ENCODE measurements at places on chromosomes 2 and 18.

GRCh38 chr2:38375696-38376345 is 1.3 kb downstream of the ATL2 start:
- no peak for DNase-seq

- no peak for DNase-seq
These were observed 30.0 kb downstream of the EN1 start for GRCh38 chr2:118817469-118817868.

- no peak for DNase-seq
These were observed 35.0 kb downstream of the TEX51 start for GRCh38 chr2:126933711-126934091.

- DNase-seq = no peak
These were observed 36.5 kb downstream of the DTNA start for GRCh38 chr18:34746614-34747013.

DNA sequence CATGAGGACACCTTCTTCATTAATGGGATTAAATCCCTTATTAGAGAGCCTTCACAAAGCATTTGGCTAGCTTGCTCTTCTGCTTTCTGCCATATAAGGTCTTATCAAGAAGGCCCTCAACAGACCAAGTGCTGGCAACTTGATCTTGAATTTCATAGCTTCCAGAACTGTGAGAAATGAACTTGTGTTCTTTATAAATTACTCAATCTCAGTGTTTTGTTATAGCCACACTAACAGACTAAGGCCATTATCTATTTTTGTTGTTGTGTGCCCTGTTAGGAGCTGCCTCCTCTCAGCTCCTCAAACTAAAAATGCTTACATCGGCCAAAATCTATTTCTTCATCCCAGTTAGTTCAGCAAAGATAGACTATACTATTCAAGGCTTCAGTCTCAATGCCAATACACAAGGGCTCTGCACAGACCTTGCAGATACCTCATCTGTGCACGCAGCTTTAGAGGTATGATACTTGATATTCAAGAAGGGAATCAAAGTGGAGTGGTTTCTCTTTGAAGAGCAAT is 182.9 kb downstream of the GPD2 start:
- no peak for DNase-seq

DNA sequence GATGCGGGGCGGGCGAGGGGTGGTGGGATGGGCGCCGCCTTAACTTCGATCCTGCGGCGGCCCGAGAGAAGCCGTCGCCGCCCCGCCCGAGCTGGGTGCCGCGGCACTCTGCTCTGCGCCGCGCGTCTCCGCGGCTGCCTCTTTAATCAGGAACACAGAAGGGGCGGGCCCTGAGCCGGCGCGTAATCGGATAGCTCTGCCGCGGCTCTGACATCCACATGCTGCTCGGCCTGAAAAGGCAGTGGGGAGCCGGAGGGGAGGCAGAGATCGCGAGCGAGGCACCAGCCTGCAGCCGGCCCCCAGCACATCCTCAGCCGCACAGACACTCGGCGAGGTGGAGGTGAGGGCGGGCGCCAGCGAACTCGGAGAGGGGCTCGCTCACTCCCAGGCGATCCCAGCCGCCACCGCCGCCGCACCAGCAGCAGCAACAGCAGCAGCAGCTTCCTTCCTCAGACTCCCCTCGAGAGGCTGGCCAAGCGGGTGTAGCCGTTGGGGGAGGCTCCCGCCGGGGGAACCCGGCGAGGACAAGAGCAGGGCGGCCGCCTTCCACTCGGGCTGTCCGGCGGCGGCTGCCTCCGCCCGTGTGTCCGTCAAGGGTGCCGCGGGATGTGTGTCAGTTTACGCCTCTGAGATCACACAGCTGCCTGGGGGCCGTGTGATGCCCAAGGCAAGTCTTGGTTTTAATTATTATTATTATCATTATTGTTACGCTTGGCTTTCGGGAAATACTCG is at the start of gene NRP2:
NRP2 (plus strand) TSS at position 263 of the 732 bp plus-strand sequence. CDS start 790 bp downstream, outside the sequence.
- no peak for DNase-seq

GRCh38 chr2:26292646-26293045 is 47.9 kb downstream of the HADHB start:
- DNase-seq = no peak

GRCh38 chr18:78627551-78628346 is 351.9 kb upstream of the SALL3 start:
- no peak for DNase-seq

DNA sequence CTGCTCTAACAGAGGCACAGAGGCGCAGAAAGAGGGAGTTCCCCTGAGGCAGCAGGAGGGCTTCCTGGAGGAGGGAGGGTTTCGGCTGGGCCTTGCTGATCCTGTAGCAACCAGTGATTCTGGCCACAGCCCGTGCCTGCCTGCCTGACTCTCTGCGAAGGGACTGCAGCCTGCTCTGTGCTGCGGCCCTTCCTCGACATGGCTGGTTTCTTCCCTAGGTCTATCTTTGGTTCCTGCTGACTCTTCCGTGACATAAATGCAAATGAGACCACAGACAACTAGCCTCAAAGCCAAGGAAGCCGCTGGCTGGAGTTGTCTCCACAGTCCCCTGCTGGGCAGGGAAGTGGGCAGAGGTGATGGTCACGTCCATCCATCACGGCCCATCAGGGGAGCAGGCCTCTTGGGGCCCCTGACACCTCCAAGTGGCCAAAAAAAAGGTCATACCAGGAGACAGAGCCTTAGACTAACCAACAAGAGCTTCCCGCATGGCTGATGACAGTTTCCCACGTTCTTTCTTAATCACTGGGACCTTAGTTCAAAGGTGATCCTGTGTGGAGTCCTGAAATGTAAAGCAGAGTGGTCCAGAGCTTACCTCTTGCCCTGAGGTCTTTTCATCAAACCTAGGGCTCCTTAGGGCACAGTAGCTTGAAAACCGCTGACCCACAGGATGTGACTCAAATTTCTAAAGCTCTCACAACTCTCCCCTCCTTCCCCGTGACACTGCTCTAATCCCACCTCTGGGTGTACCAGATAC is 55.3 kb downstream of the HS1BP3 start:
- no peak for DNase-seq
